ENCODE measurements at places on chromosomes 1 and 21. TPM values are rescaled to one million over a fixed set of nuclear protein-coding genes. Genes with fewer than 3 reads are reported as not detected.

DNAJC6 gene
- 3.2 TPM for total RNA-seq

MMEL1 gene
- total RNA-seq, result 1.00 TPM

FNDC10 gene
- total RNA-seq, result 1.6 TPM

- no peaks in the 10 kb centered on the region for H3K4me1 ChIP-seq
- peaks cover 5% of the 10 kb centered on the region for H3K27me3 ChIP-seq
- no peak overlapping the region for H3K27ac ChIP-seq
- no peak overlapping the region for H3K4me3 ChIP-seq
- H3K36me3 ChIP-seq, result no peaks in the 10 kb centered on the region
These were observed 24.6 kb downstream of the ARHGEF19 start for GRCh38 chr1:16187748-16188401.

NBPF20 gene
- total RNA-seq, result 1.3 TPM

- no peak for DNase-seq
- H3K27me3 ChIP-seq, result peaks cover 47% of the 10 kb centered on the region
- H3K36me3 ChIP-seq, result peaks cover 4% of the 10 kb centered on the region
- H3K27ac ChIP-seq, result no peak overlapping the region
- H3K4me3 ChIP-seq, result no peak overlapping the region
- H3K4me1 ChIP-seq, result peaks cover 13% of the 10 kb centered on the region
These were observed 272.1 kb downstream of the FAM72C start for GRCh38 chr1:143699731-143700130.

DNA sequence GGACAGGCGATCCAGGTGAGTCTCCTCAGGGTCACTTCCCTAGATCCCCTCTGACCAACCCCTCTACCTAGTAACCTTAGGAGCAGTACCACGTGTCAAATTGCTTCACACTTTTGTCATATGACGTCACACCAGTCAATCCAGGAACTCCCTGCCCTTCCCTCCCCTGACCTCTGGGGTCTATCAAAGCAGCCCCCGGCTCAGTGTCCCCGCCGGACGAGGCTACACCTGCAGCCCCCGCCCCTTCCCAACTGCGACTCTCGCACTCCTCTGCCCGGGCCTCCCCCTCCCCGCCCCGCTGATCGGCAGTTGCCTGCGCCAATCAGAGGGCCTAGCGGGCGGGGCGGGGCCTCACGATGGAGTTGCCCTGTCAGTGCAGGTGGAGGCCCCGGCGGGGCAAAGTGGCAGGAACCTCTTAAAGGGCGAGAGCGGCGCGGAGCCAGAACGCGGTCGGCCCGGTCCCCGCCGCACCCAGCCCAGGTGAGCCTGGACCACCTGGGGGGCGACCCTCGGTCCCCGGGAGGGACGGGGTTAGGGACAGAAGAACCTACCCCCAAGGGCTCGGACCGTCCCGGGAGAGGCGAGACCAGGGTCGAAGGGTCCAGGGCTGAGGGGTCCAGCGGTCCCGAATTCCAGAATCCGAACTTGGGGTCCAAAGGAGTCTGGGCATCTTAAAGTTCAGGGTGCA, 27.5 kb upstream of the EPB41 start:
- H3K27me3 ChIP-seq, result no peaks in the 10 kb centered on the region
- peaks cover 52% of the 10 kb centered on the region for H3K4me1 ChIP-seq
- peaks cover 1% of the 10 kb centered on the region for H3K36me3 ChIP-seq
- H3K27ac ChIP-seq, result peak overlapping the region; percentile 91

PCBP3 gene
- total RNA-seq, result 5.3 TPM

- DNase-seq, result no peak
- no peak overlapping the region for H3K4me3 ChIP-seq
- H3K36me3 ChIP-seq, result no peaks in the 10 kb centered on the region
- H3K27ac ChIP-seq, result no peak overlapping the region
These were observed 386.5 kb upstream of the ST6GALNAC5 start for GRCh38 chr1:76480827-76481226.

ITLN2 gene
- not detected for total RNA-seq

- peak overlapping the region; percentile 55 for H3K4me3 ChIP-seq
- no peaks in the 10 kb centered on the region for H3K36me3 ChIP-seq
- peaks cover 37% of the 10 kb centered on the region for H3K27me3 ChIP-seq
- peaks cover 11% of the 10 kb centered on the region for H3K4me1 ChIP-seq
- peak; percentile 82 for DNase-seq
These were observed 177.3 kb downstream of the CAMTA1 start for GRCh38 chr1:6962478-6962995.

RAB25 gene
- 0.56 TPM for total RNA-seq

- no peaks in the 10 kb centered on the region for H3K4me1 ChIP-seq
- no peak overlapping the region for H3K27ac ChIP-seq
- H3K4me3 ChIP-seq, result no peak overlapping the region
- no peaks in the 10 kb centered on the region for H3K36me3 ChIP-seq
- H3K27me3 ChIP-seq, result no peaks in the 10 kb centered on the region
These were observed 408.8 kb downstream of the COL11A1 start for GRCh38 chr1:102699524-102699923.

DNA sequence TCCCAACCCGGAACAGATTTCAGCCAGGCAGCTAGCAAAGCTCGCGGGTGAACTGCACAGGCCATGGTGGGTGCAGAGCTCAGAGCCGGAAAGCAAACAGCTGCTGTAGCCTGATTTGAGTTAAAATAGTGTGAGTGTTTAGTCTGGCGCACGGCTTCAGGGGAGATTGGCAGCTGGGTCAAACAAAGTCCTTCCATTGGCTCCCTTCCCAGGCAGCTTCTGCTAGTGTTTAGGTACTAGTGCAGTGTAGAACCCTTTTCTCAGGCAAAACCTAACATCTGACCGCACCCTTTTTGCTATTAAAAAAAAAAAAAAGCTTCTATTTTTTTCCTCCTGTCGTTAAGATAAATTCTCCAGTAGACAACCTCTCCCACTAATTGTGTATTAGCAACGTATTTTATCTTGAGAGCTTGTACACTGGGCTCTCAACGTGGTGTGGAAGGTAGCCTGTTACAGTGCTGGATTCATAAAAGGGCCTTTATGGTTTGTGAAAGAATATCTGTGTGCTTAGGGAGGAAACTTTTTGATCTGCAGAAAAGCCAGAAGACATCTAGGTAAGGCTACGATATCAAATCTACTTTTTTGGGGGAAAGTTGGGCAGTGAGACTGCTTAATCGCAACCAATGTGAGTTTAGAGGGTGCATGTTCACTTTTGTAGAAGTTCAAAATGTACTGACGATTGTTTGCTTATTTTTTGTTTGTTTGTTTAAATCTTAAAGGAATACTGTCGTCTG, 689.6 kb downstream of the USP25 start:
- H3K27me3 ChIP-seq, result no peaks in the 10 kb centered on the region
- H3K4me1 ChIP-seq, result no peaks in the 10 kb centered on the region
- H3K27ac ChIP-seq, result no peak overlapping the region
- H3K36me3 ChIP-seq, result no peaks in the 10 kb centered on the region
- no peak for DNase-seq

- no peaks in the 10 kb centered on the region for H3K27me3 ChIP-seq
- H3K4me1 ChIP-seq, result peaks cover 4% of the 10 kb centered on the region
- no peak for DNase-seq
- no peaks in the 10 kb centered on the region for H3K36me3 ChIP-seq
These were observed 590.3 kb downstream of the AJAP1 start for GRCh38 chr1:5244631-5245285.

- peak; percentile 45 for DNase-seq
- no peak overlapping the region for H3K4me3 ChIP-seq
- H3K4me1 ChIP-seq, result peaks cover 15% of the 10 kb centered on the region
- H3K36me3 ChIP-seq, result no peaks in the 10 kb centered on the region
- H3K27me3 ChIP-seq, result no peaks in the 10 kb centered on the region
These were observed 97.3 kb downstream of the SPSB1 start for GRCh38 chr1:9389968-9390367.

DNA sequence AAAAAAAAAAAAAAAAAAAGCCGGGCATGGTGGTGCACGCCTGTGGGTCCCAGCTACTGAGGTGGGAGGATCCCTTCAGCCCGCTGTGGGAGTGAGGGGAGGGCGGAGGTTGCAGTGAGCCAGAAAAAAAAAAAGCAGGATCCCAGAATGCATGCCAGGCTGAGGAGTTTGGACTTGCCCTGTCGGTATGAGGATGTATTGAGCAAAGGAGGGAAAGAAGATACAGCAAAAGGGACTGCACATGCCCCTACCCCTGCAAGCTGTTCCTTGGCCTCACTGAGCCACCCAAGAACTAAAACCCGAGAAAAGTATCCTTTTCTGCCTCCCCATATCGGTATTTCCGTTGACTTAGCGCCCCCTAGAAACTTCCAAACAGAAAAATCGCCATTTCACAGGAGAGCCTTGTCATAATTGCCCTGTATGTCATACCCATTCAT, 1.3 kb upstream of the GPATCH4 start:
- peak overlapping the region; percentile 45 for H3K4me3 ChIP-seq
- no peaks in the 10 kb centered on the region for H3K27me3 ChIP-seq
- H3K36me3 ChIP-seq, result peaks cover 14% of the 10 kb centered on the region
- peaks cover 38% of the 10 kb centered on the region for H3K4me1 ChIP-seq
- H3K27ac ChIP-seq, result no peak overlapping the region

- peaks cover 28% of the 10 kb centered on the region for H3K4me1 ChIP-seq
- no peak overlapping the region for H3K27ac ChIP-seq
- H3K4me3 ChIP-seq, result no peak overlapping the region
- no peak for DNase-seq
These were observed 16.6 kb upstream of the IL19 start for GRCh38 chr1:206754011-206754410.

GRCh38 chr21:33430858-33431257, 27.6 kb downstream of the IFNGR2 start:
- no peaks in the 10 kb centered on the region for H3K27me3 ChIP-seq
- H3K27ac ChIP-seq, result no peak overlapping the region
- peaks cover 25% of the 10 kb centered on the region for H3K4me1 ChIP-seq
- H3K36me3 ChIP-seq, result peaks cover 55% of the 10 kb centered on the region
- DNase-seq, result no peak

DNA sequence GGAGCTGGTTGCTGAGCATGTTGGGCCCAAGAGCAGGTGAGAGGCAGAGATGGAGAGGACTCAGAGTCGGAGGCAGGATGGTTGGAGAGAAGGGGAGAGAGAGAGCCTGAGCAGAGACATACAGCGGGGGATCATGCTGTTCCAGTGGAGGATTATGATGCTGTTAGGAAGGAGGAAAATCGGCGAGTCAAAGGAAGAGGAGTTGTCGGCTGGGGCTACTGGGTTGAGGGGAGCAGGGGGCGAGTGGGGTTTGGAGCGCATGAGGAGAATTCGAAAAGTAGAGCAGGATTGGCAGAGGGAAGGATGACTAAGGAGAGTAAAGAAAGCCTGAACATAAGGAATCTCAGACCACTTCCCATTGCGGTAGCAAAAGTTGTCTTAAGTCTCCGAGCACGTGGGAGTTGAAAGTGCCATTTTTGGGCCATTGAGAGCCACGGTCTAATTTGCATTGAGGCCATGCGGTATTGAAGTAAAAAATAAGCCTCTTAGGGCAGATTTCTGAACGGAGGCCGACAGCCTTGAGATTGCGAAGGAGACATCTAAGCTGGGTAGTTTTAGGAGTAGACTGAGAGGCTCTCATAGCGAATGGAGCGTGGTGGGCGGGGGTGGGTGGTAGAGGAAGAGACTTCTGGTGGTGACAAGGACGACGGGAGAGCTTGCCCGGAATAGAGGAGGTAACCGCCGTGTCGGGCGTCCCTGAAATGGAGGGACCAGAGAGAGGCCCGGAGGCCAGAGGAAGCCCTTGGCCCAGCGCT, 140.4 kb upstream of the ETV3 start:
- no peak overlapping the region for H3K4me3 ChIP-seq
- no peaks in the 10 kb centered on the region for H3K36me3 ChIP-seq
- no peak for DNase-seq
- H3K4me1 ChIP-seq, result no peaks in the 10 kb centered on the region

HSD11B1 gene
- 23.9 TPM for total RNA-seq

DNA sequence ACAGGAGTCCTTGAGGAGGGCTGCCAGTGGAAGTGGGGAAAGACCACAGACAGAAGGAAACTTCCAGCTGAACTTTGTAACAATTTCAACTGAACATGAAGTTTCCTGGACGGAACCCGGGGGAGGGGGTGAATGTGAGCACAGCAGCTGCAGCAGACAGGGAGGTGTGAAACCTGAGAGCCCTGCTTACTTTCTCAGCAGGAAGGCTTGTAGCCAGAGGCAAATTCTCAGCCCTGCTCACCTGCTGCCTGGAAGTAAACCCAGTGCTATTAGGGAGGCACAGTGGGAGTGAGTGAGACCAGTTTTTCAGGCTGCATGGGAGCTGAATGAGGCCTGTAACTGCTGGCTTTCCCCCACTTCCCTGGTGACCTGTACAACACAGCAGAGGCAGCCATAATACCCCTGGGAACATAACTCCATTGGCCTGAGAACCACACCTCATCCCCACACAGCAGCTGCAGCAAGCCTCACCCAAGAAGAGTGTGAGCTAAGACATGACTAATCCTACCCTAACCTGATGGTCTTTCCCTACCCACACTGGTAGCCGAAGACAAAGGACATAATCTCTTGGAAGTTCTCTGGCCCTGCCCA, 9.6 kb upstream of the SPRR2F start:
- H3K27ac ChIP-seq, result no peak overlapping the region
- no peak overlapping the region for H3K4me3 ChIP-seq
- no peaks in the 10 kb centered on the region for H3K4me1 ChIP-seq
- no peak for DNase-seq

GRCh38 chr21:46304955-46305354, 18.7 kb downstream of the C21orf58 start:
- peaks cover 22% of the 10 kb centered on the region for H3K36me3 ChIP-seq
- H3K4me3 ChIP-seq, result no peak overlapping the region
- no peaks in the 10 kb centered on the region for H3K27me3 ChIP-seq
- peak; percentile 20 for DNase-seq

DPYD gene
- total RNA-seq, result 11.8 TPM

- no peak overlapping the region for H3K4me3 ChIP-seq
- no peak for DNase-seq
- H3K27me3 ChIP-seq, result no peaks in the 10 kb centered on the region
- H3K36me3 ChIP-seq, result peaks cover 36% of the 10 kb centered on the region
These were observed 18.2 kb downstream of the SCCPDH start for GRCh38 chr1:246742396-246742795.

CFAP141 gene
- total RNA-seq, result not detected

SGIP1 gene
- 0.05 TPM for total RNA-seq

CACHD1 gene
- 0.33 TPM for total RNA-seq

DAP3 gene
- 145 TPM for total RNA-seq

DNA sequence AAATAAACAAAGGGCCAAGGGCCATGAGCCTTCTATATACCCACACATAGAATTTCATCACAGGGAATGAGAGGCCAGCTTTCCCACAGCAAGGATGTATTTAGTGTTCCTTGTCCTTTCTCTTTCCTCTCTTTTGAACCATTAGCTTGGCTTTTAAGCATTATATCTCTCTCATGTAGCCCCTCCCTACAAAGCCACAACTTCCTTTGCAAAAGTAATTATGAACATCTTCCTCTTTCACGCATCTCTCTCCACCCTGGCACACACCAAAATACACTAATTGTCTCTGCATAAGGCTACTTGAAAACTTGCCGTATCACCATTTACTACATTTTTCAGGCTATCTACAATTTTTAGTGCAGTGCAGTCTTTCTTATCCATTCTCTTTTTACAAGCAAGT, 1.9 kb upstream of the AK5 start:
- peaks cover 21% of the 10 kb centered on the region for H3K4me1 ChIP-seq
- H3K4me3 ChIP-seq, result no peak overlapping the region
- H3K27ac ChIP-seq, result no peak overlapping the region
- H3K27me3 ChIP-seq, result peaks cover 5% of the 10 kb centered on the region
- no peak for DNase-seq
- no peaks in the 10 kb centered on the region for H3K36me3 ChIP-seq

UCK2 gene
- 60.1 TPM for total RNA-seq

Data from activated CD4-positive, alpha-beta memory T cell treated with anti-CD3 and anti-CD28 coated beads for 36 hours (primary cell).